H4 (cell line): ENCODE measurements at places on chromosomes 6 and 20. TPM values are rescaled to one million over a fixed set of nuclear protein-coding genes. Genes with fewer than 3 reads are reported as not detected.
A peak's percentile ranks its signal among the peaks of the same experiment; 100 is the strongest.

DNA sequence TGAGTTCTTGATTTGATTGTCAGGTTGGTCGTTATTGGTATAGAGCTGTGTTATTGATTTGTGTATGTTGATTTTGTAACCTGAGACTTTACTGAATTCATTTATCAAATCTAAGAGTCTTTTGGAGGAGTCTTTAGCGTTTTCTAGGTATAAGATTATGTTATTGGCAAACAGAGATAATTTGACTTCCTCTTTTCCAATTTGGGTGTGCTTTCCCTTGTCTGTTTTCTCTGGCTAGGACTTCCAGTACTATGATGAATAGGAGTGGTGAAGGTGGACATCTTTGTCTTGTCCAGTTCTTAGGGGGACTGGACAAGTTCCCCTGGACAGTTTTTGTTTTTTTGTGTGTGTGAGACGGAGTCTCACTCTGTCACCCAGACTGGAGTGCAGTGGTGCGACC, 17.4 kb downstream of the HLA-DOA start:
- no peak for DNase-seq

- no peak for DNase-seq
These were observed 152.8 kb downstream of the SYCP2 start for GRCh38 chr20:59780494-59781185.

DNA sequence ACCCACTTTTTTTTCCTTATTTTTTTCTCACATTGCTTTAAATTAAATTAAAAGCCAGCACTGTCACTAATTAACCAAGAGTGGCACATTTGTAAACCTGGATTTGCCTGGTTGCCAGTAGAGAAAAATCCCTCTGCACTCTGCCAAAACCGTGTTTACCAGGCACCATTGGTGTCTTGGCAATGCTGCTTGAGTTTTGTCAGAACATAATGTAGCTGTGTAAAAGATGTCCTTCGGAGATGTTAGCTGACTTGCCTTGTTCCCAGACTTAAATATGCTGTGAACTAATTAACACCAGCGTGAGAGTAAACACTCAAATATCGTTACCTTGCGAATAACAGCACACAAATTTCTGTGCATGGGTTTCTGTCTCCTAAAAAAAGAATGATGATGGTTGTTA, 694.9 kb upstream of the ID4 start:
- no peak for DNase-seq

DNA sequence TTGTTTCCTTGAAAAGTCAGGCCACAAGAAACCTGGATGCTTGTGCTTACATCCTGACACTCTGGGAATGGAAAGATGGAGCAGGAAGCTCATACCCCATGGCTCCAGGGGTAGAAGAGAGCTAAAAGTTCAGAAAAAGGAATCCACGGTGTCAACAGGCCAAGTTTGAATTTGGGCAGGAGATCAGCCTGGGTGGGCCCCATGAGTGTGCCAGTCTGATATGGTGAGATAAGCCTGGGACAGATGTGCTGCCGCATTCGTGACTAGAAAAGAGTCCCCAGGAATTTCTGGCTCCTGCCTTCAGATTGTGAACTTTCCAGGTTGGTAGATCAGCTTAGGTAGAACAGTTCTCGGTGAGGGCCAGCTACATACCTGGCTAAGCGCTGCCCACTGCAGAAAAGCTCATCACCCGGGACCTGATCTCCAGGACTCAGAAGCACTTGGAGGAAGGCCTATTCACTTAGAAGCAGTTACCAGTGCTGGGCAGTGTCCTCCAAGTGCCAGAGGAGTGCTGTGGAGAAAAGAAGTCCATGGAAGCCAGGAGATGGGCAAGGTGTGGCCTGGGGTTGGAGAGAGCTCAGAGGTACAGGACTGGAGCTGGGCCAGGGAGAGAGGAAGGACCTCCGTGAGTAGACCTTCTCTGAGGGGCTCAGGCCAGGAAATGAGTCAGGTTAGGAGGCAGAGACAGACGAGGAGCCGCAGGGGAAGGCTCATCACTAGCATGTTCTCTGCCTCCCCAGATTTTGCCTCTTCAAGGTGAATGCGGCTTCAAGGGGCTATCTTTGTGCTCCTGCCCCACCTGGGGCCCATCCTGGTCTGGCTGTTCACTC, at the start of gene TSPO2:
TSPO2 (plus strand) TSS at position 242 of the 830 bp plus-strand sequence; CDS start at position 761, 519 bp downstream.
- DNase-seq, result no peak

GRCh38 chr20:63739130-63740069, at the start of gene SLC2A4RG:
TSS of gene SLC2A4RG (plus strand) at chr20:63739776. CDS start at chr20:63739913, 137 bp downstream.
- no peak for DNase-seq

GRCh38 chr6:72850040-72850439, 228.2 kb downstream of the KCNQ5 start:
- DNase-seq, result no peak

GRCh38 chr6:90537723-90538258, 49.1 kb downstream of the MAP3K7 start:
- DNase-seq, result no peak

GRCh38 chr6:143111443-143111842, 50.8 kb downstream of the AIG1 start:
- DNase-seq, result no peak

DNA sequence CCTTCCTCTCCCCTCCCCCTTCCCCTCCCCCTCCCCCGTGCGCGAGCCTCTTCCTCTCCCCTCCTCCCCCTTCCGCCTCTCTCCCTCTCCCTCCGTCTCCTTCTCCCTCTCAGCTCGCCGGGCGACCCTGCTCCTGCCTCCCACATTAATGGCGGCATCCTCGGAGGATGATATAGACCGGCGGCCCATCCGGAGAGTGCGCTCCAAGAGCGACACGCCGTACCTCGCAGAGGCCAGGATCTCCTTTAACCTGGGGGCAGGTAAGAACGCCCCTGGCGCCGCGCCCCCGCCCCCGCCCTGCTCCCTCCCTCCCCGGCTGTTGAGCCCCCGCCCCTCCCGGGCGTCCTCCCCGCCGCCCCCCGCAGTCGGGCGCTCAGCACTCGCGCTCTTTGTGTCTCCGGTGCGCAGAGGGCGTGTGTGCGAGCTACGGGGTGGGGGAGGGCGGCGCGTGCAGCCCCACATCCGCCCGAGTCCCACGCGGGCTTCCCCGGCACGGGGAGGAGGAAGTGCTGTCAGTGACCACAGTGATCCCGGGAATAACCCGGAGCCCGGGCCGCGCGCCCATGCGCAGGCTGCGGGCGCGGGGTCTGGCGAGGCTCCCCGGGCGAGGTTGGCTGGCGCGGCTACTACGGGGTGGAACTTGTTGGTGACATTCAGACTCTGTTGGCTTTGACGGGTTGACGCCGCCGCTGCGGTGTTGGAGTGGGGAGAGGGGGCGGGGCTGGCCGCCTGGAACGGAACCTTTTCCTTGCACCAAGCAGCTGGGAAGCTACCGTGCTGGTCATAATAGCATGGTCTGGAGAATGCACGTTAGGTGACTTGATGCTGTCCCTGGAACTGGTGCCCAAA, 33.2 kb downstream of the PHACTR1 start:
- no peak for DNase-seq

DNA sequence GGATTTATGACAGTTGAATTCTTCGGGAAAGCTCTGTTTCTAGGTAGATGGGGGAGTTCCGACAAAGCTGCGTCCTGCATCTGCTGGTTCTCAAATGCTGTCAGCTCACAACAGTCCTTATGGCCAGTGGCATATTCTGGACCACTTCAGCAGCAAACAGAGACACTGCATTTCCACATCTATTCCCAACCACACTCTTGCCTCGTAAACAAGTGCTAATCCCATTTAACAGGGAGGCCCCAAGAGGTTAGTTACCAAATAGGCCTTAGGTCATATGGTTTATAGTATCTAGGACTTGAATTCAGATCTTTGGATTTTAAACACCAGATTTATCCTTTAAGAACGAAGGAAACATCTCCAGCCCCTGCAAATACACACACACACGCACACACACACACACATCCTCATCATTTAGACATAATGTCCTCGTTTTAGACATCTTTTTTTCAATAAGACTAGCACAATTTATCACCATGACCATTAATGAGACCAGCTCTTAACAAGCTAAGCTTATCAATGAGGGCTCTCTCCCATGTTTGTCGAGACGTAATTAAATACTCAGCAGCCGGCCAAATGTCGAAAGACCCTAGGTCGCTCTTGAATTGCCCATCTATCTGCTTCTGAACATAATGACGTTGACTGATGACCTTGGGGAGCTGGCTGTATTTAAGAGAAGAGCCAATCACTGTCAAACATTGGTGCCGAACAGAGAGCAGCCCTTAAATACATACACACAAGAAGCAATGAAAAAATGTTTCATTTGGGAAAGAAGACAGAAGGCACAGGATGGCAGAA, 84.5 kb downstream of the PSMG4 start:
- DNase-seq, result no peak

DNA sequence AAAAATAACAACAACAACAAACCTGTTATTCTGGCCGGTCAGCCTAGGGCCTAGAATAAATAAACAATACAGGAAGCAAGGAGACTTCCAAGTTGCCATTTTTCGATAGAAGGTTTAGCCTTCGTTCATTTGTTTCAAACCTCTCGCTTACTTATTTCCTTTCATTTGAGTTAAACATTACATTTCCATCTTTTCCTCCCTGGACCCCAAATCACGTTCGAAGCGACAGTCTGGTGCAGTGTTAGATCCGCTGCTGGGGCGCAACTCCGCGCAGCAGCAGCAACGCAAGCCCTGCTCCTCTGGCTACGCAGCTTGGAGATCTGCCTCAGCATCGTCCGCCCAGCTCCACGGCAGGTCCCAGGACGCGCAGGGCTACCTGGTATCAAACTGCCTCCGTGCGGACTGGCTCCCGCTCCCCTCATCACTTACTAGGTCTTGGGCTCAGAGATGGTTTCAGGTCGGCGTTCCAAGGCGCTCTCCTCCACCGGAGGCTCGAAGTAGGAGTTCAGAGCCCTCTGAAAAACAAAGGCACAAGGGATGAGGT, 530 bp downstream of the TDP2 start:
- DNase-seq, result no peak

DNA sequence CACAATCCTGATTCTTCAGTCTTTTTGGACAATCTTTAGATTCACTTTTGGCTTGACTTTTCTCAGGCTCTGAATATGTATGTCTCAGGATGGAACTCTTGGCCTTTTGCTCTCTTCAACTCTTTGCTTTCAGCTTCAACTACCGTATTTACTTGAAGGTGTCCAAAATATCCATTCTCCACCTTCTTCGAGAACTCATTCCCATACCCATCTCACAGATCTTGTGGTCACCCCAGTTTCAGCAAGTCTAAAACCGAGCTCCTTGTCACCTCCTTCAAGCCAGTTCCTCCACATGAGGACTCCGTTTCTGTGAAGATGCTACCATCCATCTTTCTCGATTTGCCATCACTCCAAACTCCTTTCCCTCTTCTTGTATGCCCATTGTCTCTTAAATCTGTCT, 2.0 kb upstream of the MMP24 start:
- no peak for DNase-seq

- no peak for DNase-seq
These were observed 166.1 kb downstream of the TMEM242 start for GRCh38 chr6:157157258-157157657.

DNA sequence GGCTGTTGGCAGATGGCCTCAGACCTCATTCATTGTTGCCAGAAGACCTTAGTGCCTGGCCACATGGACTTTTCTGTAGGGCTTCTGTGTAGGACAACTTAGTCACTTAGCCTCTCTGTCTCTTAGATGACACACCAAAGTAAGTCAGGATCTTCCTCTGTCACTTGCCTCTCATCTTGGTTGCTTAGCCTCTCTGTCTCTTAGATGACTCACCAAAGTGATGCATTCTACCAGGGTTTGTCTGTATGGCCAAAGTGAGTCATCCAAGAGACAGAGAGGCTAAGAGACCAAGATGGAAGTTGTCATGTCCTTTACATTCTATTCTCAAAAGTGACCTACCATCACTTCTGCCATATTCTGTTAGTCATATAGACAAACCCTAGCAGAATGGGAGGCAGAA, 255.9 kb upstream of the DEFB112 start:
- peak; percentile 4 for DNase-seq

DNA sequence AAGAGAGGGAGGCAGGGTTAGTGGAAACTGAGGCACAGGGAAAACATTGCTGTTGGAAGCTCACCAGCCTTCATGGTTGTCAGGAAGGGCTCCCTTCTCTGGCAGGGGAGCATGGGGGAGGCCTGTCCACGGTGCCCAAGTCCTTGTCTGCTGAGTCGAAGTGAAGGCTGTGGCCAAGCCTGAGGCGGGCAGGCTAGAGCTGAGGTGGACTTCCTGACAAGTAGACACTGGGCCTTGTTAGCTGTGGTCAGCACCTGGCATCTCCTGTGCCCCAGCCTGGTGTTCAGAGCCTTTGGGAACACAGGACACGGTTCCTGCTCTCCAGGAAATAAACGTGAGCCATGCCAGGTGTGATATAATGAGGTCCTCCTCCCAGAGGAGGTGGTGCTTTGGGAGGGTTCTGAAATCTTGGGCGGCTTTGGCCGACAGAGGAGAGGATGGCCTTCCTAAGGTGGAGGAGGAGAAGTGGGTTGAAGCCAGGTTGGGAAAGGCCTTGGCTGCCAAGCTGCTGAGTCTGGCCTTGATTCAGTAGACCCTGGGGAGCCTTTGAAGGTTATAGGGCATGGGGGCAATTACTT, 138.4 kb upstream of the RNF24 start:
- no peak for DNase-seq

DNA sequence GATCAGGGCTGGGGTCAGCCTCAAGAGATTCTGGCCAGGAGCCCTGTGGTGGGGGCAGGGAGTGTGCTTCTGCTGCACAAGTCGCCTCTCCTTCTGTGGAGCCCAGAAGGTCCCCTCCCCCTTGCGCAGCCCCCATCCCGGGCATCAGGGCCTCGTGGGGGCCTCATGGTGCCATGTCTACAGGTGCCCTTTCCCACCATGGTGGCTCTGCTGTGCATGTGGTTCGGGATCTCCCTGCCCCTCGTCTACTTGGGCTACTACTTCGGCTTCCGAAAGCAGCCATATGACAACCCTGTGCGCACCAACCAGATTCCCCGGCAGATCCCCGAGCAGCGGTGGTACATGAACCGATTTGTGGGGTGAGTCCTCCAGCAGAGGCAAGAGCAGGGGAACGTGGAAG, 48.1 kb downstream of the TM9SF4 start:
- DNase-seq, result no peak

Gene CLPSL2
- 5.7 TPM in 1 of 2 replicates, not detected in the other for total RNA-seq

Gene MYH7B
- total RNA-seq, result 0.62 TPM in 1 of 2 replicates, not detected in the other

Gene OLIG3
- total RNA-seq, result not detected in 2 replicates

Gene PSORS1C1
- total RNA-seq, result 0.06 and 0.35 TPM in 2 replicates

Gene DBNDD2
- total RNA-seq, result 2.7 and 3.8 TPM in 2 replicates

Gene HLA-DPA1
- total RNA-seq, result 5.2 and 5.4 TPM in 2 replicates

Gene TRIM15
- total RNA-seq, result 0.04 TPM in 1 of 2 replicates, not detected in the other

Gene PPP1R14C
- total RNA-seq, result not detected in 2 replicates

Gene STX11
- not detected in 2 replicates for total RNA-seq

Gene HEY2
- 0.93 TPM in 1 of 2 replicates, not detected in the other for total RNA-seq

Gene IL17F
- total RNA-seq, result not detected in 2 replicates

Gene RALGAPA2
- 2.4 and 4.5 TPM in 2 replicates for total RNA-seq

Gene FAM83C
- total RNA-seq, result not detected in 2 replicates
